Activated T-cell treated with anti-CD3 and anti-CD28 coated beads for 24 hours (primary cell): ENCODE measurements at places on chromosomes 4 and X.
A peak's percentile ranks its signal among the peaks of the same experiment; 100 is the strongest.

- no peak for DNase-seq
Observed at GRCh38 chr4:87321888-87322287, 794 bp downstream of the HSD17B13 start.

- DNase-seq = no peak
Observed at GRCh38 chr4:48307528-48307927, 33.8 kb upstream of the SLAIN2 start.

DNA sequence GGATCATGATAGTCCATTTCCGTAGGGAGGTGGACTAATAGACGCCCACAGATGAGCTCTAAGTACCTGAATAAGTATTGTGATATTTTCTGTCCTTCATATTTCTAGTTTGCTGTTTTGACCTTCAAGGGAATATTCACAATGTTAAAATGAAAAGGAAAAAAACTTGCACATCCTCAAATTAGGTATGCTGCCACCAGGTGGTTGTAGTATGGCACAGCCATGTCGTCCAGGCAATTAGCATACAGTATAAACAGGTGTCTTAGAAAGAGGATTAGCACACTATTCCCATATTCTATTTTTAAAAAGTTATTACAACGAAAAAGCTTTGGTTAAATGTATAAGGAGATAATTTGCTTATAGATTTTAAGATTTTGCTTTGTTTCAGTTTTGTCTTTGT, 802.0 kb downstream of the RPA4 start:
- peak; percentile 0 for DNase-seq

- no peak for DNase-seq
Observed at GRCh38 chrX:107542500-107542899, 85.8 kb upstream of the PRPS1 start.

GRCh38 chr4:176902710-176903323, 110.1 kb upstream of the VEGFC start:
- DNase-seq = no peak
